Colonic mucosa (tissue), 4 donors: ENCODE measurements at places on chromosomes 16 and 17. TPM values are rescaled to one million over a fixed set of nuclear protein-coding genes. Genes with fewer than 3 reads are reported as not detected.

Gene ACSM2A
- not detected for total RNA-seq

- DNase-seq, result peak; percentile 21
Observed at GRCh38 chr16:8370374-8371270, 219.7 kb downstream of the TMEM114 start.

DNA sequence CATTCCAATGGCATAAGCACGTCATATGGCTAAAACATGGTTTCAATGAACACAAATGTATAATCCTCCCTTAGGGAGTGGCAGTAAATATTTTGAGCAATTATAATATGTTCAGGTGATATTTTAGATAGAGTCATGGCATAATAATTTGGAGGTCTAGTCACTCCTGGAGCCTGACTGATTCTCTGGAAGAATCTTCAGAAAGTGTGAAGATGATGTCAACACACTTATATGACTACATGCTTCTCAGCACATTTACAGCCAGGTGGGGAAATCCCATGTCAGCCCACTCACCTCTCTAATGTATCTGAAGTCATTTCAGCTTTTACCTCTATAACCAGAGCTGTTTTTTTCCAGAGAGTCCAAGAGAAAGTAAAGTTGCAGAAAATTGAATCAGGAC, 474.8 kb downstream of the SHISA9 start:
- no peak for DNase-seq

Gene CCL22
- total RNA-seq, result 0.24 TPM

DNA sequence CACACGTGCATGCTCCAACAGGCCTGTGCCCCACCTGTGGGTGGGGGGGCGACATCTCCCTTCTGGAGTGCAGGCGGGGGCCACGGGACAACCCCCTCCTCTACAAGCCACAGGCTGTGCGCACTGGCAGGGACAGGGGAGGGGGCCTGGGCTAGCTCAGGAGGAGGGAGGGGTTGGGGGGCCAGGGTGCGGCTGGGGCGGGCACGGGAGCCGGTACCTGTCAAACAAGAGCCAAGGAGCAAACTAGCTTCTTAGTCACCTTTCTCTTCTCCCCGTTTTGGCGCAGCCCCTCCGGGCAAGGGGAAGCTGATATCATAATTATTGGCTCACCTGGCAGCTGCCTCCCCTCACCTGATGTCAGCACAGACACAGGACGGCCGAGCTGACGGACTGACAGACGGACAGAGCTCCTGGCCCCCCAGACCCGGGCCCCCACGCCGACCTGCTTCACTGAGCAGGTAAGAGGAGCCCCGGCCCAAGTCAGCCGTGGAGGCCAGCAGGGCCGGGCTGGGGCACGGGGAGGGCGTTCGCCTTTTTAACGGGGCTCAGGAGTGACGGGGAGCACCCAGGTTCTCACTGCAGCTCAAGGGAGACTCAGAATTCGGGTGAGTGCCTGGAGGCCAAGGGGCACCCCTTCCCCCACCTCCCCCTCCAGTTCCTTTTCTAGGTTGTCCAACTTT, at the start of gene FOXN1:
Gene FOXN1 (plus strand): TSS at position 363 of the 680 bp plus-strand sequence. CDS start 17,622 bp downstream, outside the sequence.
- no peak for DNase-seq

DNA sequence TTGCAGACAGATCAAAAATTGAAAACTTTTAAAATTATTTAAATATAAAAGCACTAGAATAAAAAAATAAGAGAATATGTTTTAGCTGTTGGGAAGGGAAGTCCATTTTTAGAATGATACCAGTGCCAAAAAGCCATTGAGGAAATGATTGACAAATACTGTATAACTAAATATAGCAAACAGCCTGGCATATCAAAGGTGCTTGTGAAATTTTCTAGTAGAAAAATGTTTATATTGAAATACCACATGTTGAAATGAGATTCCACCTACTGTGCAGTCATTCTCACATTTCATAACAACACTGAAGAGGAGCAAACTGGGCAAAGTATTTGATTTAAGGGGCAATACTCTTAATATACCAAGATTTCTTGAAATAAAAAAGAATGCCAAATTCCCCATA, 183.5 kb downstream of the PHKB start:
- no peak for DNase-seq

DNA sequence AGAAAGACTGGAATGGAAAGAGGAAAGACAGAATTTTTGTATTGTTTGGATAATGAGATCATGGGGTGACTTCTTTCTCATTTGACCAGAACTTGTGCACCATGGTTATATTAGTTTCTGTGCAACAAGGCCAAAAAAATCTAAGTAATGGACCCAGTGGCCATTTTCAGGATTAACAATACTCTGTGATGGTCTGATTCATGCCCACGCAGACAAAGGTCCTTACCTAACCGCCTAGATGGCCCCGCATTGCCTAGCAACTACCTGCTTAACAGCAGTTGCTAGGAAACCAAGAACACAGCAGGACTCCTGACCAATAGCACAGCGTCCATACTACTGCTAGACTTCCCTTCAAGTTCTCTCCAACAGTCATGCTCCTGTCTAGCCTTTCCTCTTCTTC, 22.4 kb downstream of the MIS12 start:
- DNase-seq, result no peak

DNA sequence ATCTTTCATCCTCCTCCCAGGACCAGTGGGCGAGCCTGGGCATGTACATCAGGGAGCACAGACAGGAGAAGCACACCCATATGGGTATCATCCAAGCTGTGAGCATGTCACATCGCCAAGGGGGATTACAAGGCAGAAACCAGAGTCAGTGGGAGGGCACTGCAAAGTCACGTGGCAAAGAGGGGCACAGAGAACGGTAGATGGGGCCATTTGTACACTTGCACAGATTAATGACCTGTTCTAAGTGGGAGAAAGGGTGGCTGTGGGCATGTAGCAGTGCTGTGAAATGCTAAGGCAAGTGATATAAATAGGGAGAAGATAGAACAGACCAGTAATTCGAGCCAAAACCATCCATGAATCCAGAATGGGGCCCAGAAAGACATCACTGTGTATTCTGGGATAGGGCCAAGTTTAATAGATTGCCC, 265.0 kb downstream of the CPPED1 start:
- no peak for DNase-seq

Gene MT1A
- 5.5 TPM for total RNA-seq

DNA sequence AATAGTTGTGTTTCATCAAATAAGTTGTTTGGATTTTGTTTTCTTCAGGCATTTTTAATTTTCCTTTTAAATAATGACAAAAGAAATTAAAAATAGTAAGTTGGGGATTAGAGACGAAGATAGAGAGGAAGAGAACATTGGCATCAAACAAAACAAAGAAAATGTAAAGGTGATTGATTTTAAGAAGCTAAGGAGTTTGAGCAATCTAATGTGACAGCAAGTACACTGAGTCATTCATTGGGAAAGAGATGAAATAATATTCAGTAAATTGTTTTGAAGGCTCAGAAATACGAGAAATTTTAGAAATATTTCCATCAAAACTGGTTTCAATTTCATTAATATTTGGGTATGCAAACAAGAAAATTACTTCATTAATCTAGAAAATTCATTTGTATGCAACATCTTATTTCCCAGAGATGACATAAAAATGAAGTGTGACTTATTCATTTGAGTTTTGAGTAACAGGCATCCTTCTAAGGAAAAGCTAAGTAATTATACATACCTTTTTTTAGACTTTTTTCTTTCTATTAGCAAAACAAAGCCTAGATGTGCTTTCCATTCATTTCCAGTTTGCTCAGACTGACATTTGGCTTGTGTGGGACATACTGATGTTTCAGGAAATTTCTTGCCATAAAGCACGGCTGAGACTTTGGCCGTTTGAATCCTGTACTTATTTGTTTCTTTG, 66.7 kb downstream of the COX10 start:
- DNase-seq, result no peak

- no peak for DNase-seq
Observed at GRCh38 chr16:85654251-85655095, 34.3 kb downstream of the GINS2 start.

GRCh38 chr16:89505204-89506112, 2.7 kb upstream of the SPG7 start:
- peak; percentile 98 for DNase-seq

Gene TEKT1
- not detected for total RNA-seq

- DNase-seq, result no peak
Observed at GRCh38 chr17:32143527-32143870, 1.2 kb downstream of the RHOT1 start.

- DNase-seq, result no peak
Observed at GRCh38 chr17:60445144-60445543, 22.9 kb downstream of the CHCT1 start.

GRCh38 chr17:63785556-63785955, 11.6 kb downstream of the DDX42 start:
- no peak for DNase-seq

DNA sequence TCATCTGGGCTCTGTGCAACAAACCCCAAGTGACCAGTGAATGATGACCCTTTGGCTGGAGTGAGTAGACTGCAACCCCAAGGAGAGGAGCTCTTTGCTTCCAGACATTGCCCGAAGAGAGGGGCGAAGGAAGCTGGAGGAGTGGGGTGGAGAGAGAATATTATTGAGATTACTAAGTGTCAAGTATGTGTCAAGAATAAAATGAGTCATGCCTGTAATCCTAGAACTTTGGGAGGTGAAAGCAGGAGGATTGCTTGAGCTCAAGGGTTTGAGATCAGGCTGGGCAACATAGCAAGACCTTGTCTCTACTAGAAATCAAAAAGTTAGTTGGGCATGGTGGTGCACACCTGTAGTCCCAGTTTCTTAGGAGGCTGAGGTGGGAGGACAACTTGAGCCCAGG, 142.0 kb upstream of the CCL2 start:
- no peak for DNase-seq

GRCh38 chr17:310111-311010, 42.2 kb downstream of the RPH3AL start:
- no peak for DNase-seq

DNA sequence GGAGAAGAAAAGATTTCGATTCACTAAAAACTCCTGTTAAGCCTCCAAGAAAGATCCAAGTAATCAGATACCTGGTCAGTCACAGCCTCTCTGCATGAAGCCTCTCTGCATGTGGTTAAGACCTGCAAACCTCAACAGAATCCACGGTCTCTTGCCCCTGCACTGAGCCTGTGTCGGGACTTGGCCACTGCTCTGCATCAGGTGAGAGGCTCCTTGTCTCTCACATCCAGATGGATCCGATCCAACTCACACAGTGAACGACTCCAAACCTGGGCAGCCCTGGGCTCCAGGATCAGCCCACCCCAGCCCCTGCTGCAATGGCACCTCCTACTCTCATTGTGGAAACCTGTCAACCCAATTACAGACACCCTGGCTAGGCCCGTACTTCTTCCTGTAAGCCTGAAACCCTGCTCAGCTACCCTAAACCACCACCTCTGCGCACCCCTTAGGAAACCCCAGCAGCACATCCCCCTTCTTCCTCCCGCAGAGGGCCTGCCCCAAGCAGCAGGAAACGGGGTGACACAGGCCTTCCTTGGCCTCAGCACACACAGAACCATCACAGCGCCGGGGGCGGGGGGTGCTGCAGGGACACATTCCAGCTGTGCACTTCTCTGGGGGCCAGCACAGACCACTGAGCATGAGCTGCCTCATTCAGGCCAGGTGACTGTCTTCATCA, 129.5 kb downstream of the ANKRD11 start:
- no peak for DNase-seq

DNA sequence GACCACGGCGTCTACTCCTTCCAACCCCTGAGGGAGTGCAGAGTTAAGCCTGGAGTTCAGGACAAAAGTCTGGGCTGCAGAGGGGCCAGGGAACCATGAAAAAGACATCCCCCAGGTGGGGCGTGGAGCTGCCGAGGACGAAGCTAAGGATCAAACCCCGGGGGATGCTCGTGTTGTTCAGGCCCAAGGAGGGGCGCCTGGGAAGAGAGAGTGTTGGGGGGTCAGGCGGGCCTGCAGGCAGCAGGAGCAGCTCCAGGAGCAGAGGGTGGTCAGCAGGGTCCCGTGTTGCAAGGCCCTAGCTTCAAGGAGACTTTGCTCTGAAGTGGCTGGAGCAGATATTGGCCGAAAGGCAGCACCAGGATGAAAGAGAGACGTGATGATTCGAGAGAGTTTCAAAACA, 26.7 kb downstream of the NECAB2 start:
- no peak for DNase-seq

DNA sequence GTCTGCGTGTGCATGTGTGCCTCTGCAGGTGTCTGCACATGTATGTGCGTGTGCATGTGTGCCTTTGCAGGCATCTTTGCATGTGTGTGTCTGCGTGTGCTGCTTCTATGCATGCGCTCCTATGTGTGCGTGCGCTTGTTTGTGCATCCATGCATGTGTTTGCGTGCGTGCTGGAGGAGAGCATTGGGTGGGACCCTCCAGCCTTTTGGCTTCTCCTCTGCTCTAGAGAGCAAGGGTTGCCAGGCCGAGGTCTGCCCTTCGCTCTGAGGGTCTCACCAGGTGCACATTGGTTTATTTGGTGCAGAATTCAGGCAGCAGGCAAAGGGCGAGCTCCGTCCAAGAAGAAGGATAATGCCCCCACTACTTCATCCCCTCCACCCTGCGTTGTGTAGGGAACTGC, 1.1 kb upstream of the RAB40B start:
- no peak for DNase-seq

- no peak for DNase-seq
Observed at GRCh38 chr16:81657781-81658180, 121.3 kb upstream of the PLCG2 start.

Gene TMED6
- 6.0 TPM for total RNA-seq

DNA sequence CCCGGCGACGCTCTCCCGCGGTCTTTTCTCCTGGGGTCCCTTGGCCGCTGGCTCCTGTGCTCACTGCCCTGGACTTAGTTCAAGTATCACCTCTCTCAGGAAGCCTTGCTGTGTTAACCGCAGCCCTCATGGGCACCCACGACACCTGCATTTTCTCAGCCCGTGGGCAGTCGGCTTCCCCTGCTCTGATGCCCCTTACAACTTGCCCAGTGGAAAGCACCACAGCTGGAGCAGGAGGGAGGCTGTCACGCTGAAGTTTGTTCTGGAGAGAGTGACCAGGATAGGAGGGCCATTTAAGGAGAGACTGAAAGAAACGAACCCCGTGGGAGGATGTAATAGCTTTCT, 395 bp downstream of the STXBP4 start:
- DNase-seq, result peak; percentile 37

Gene SLC35G6
- total RNA-seq, result not detected

Gene NPIPA2
- 6.6 TPM for total RNA-seq

GRCh38 chr17:75595284-75595919, 7.8 kb downstream of the MYO15B start:
- DNase-seq, result no peak

DNA sequence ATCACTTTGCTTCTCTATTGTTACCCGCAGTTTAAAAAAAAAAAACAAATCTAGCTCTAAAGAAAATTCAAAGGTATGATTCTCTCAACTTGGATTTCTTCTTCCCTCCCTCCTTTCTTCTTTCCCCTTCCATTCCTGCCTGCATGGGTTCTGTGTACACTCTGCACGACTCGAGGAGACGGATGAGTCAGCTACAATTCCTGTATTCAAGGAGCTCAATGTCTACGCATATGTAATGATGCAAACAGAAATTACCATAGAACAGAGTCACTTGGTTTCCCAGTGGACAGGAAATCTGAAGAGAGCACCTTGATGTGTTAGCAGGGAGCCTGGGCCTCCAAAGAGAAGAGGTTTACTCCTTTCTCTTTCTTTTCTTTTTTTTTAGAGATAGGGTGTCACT, 92.3 kb downstream of the VPS53 start:
- no peak for DNase-seq
